HFFc6 (cell line): ENCODE measurements at places on chromosomes 2 and 18.
A peak's percentile ranks its signal among the peaks of the same experiment; 100 is the strongest.

- DNase-seq, result no peak
Measured at GRCh38 chr18:23397907-23398306, 55.2 kb upstream of the RIOK3 start.

DNA sequence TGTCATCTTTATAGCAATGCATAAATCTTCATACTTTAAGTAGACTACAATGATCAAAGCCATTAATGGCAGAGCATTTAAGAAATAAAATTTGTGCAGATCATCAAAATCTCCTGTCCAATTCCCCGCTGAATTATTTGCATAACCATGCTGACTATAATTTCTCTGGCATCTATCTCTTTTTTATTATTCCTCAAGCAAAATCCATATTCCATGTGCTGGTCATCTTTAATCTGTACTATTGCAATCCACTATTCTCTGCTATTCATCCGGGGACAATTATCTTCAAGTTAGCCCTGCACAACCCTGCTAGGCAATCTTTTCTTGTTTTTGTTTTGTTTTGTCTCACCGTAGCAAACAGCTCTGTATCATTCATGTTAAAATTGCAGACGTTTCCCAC, 1469.6 kb upstream of the NXPH2 start:
- DNase-seq, result no peak

- peak; percentile 32 for DNase-seq
Measured at GRCh38 chr2:195363496-195363895, 293.5 kb upstream of the SLC39A10 start.

DNA sequence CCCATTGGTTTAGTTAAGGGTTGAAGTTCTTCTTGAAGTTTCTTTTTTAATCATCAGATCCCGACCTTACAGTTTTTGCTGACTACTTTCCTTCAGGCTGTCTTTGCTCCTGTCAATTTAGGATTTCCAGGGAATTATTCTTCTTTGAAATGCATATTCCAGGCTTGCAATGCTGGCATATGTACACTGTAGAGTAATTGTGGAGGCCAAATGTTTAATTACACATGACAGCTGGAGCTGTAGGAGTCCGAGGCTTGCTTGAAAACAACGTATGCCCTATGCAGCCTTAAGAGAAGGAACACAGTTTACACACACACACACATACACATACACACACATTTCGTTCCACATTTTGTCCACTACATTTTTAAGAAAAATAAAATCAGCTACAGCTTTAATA, 602.3 kb downstream of the TMEM182 start:
- no peak for DNase-seq

DNA sequence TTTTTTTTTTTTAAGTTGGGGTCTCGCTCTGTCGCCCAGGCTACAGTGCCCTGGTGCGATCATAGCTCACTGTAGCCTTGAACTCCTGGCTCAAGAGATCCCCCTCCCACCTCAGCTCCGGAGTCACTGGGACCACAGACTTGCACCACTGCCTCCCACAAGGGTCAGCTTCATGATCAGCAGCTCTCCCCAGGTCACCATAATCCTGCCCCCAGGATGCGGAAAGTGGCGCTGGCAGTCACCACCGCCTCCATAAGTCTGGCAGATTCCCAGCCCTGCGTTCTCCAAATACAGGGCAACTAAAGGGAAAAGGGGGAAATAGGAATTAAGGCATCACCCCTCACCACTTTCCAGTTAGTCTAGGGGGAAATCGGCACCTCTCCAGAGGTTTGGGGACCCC, 5.2 kb upstream of the ARID5A start:
- no peak for DNase-seq

DNA sequence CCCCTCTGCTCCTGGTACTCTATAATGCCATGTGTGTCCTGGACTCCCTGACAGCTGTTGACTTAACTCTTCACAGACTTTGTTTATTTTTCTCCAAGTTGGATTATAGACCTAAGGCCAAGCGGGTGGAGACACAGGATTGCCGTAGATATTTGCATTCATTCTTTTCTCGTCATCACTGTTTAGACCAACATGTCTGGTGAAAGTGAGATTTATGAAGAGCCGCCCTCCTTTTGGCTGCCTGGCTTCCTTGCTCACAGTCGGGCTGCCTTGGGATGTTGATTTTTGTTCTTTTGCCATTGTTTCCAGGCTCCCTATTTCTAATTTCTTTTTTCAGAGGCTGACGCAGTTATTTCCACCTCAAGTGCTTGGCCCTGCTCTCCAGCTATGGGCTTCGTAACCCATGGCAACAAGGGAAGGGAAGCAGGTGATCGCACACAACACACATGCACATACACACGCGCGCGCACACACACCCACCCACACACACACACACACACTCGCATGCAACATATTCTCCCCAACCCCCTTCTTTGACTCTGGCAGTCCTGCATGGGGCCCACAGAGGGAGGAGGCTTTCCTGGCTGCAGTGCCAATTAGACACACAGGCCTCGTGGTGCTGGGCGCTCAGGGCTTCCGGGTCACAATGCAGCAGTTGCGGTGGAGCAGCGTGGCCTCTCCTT, 296.5 kb downstream of the MTX2 start:
- no peak for DNase-seq

GRCh38 chr2:46000660-46001059, 296.5 kb upstream of the EPAS1 start:
- no peak for DNase-seq

GRCh38 chr18:51350081-51350480, 152.6 kb upstream of the MEX3C start:
- no peak for DNase-seq

DNA sequence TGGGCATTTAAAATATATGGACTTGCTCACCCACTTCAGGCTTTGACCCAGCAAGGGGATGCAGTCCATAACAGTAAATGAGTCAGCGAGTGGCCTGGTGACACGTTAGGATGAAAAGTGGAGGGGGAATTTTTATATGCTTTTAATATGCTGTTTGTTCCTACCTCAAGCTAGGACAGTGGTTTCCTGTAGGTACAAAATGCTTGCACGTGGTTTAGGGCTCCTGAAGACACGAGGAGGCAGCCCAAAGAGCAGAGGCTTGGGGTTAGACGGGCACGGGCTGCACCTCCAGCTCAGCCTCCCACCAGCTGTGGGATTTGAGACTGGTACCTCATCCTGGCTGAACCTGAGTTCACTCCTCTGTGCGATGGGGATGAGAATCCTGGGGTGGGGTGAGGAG, 306.2 kb upstream of the CXCR4 start:
- DNase-seq, result no peak

- DNase-seq, result no peak
Measured at GRCh38 chr2:41775366-41776025, 272.3 kb upstream of the PKDCC start.

DNA sequence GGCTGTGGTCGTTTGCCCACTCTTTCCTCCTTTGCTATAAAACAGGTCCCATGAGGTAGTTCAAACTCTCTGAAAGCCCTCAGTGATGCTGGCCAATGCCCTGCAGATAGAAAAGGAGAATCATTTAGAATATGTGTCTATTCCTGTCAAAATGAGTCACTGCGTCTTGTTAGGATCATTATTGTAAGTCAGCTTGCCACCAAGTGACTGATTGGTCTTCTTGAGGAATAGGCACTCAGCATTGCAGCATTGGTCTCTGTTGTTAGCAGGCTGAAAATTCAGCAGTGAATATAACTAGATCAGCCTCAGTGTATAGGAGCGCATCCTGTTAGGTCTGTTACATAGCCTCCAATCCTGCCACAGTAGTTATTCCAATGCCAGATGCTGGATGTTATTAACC, 28.9 kb downstream of the PRKRA start:
- DNase-seq, result no peak

DNA sequence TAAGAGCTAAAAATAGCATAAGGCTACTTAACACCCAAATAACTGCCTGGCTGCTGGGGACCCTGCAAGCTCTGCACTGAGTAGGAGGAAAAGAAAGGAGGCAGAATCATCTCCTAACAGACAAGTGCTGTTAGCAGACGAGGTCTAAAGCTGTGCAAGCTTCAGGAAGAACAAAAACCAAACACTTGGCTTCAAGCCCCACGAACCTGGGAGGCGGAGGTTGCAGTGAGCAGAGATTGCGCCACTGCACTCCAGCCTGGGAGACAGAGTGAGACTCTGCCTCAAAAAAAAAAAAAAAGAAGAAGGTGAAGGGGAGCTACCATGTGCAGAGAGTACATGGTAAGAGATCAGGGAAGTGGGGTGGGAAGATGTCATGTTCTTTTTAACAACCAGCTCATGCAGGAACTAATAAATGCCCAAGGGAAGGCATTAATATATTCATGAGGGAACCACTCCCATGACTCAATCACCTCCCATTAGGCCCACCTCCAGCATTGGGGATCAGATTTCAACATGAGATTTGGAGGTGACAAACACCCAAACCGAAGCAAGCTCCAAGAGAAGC, 28.8 kb upstream of the INO80C start:
- DNase-seq, result no peak

DNA sequence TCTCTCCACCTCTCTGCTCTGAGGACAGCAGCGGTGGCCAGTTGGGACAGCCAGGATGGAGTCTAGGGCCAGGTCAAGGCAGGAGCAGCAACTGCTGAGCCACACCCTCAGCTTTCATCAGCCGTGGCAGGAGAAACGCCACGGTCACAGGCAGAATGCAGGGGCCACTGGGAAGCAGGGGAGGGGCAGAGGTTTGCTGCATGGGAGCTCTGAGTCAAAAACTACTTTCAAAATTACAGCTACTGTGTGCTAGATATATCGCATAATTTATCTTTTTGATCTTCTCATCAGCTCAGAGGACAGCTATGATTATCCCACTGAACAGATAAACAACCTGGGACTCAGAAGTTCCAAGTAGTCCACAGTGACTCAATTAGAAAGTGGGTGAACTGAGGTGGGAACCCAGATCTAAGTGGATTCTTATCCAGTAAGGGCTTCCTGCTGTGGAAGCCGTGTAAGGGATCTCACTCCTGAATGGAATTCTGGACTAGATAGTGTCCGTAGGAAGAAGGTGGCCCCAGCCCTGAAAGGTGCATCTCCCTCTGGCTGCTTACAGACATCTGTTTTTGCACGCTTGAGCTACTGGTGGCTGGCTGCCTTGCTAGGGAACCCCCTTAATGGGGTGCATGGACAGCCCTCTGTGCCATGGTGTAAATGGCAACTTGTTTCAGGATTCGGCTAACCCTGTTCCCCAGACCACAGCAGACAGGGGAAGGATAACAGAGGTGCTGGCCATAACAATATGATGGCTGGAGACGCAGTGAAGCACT, 194.6 kb upstream of the SMAD2 start:
- DNase-seq, result no peak

GRCh38 chr18:35182151-35182550, 58.7 kb upstream of the ZNF397 start:
- no peak for DNase-seq

DNA sequence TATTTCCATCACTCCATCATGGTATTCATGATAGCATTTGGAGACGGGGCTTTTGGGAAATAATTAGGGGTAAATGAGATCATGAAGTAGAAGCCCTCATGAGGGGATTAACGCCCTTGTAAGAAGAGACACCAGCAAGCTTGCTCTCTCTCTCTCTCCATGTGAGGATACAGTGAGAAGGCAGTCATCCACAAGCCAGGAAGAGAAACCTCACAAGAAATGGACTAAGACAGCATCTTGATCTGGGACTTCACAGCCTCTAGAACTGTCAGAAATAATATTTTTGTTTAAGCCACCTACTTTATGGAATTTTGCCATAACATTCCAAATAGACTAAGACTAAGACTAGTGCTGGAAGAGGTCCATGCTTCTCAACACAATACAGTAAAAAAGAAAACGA, 464.6 kb upstream of the GCFC2 start:
- DNase-seq, result no peak

GRCh38 chr2:70967189-70967588, 11.2 kb upstream of the ANKRD53 start:
- DNase-seq, result no peak

DNA sequence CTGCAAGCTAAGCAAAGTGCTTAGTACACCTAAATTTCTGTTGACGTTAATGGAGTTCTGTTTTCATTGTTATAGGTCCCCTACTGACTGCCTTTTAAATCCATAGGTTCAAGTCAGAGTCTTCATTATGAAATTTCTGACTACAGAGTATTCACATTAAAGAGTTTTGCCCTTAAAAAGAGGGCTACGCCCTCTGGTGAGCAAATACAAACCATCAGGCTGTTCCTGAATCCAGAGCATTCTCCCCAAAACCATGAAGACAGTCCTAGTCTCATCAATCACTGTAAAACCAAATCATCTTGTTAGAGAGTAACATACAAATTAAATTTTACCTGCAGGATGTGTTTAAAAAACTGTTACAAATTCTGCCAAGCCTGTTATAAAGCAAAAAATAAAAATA, 1091.7 kb downstream of the TDRD15 start:
- DNase-seq, result no peak

DNA sequence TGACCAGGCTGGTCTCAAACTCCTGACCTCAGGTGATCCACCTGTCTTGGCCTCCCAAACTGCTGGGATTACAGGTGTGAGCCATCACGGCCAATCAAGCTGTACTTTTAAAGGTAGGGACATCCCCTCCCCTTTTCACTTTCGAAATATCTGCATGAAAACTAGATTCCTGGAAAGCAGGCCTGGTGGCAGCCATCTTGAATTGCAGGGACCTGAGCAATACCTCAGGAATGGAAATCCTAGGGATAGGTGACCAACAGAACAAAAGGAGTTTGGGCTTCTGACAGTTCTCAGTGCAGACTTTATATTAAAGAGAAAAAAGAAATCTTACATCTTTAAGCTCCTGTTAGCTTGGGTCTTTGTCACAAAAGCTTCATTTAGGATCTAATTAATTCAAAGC, 62.6 kb downstream of the KLF7 start:
- no peak for DNase-seq

DNA sequence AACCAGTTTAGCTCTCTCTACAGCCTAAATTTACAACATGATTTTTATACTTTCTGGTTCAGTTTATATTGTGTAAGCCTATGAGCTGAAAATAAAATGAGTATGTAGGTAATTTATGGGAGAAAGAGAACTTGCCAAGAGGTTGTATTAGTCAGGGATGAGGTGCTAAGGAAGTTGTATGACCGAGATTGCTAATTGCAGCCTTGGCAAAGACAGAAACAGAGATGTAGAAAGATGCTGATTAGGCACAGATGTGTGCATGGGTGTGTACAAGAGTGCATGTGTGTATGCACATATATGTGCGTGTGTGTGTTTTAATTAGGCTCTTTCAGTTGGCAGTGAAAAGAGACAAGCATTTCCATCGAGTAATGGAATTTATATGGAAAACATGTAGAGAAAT, 213.9 kb downstream of the FBXO15 start:
- no peak for DNase-seq

- no peak for DNase-seq
Measured at GRCh38 chr18:37426586-37426985, 139.0 kb downstream of the CELF4 start.

DNA sequence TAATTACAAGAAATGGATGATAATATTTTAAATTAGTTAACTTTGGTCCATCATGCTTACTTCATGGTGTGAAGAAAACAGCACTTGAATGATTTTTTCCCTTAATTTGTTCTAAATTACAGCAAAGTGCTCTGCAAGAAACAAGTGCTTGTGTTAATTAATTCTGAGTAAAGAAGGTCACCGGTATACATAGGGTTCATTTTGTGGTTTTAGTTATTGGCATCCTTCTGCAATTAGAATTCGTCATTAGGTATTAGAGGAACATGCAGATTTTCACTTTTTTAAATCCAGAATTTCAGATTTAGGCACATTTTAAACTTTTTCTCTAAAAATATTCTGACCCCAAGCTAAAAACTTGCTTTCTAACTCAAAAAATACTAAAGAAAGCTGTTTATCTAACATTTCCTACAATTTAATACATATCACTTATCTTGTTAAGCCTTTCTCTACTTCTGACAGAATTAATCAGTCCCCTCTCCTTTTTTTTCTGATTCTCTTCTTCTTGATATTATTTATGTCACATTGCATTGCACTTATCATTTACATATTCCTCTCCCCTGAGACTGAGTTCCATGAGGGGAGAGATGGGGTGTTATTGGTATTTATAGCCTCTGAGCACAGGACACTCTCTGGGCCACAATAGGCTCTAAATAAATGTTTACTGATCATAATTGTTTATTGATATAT, 129.2 kb downstream of the PLA2R1 start:
- no peak for DNase-seq
